ENCODE measurements at places on chromosomes 4 and X. TPM values are rescaled to one million over a fixed set of nuclear protein-coding genes. Genes with fewer than 3 reads are reported as not detected.

Gene AVPR2
- total RNA-seq: not detected

Gene RHOXF2
- total RNA-seq: not detected

Gene DOK7
- total RNA-seq: not detected

DNA sequence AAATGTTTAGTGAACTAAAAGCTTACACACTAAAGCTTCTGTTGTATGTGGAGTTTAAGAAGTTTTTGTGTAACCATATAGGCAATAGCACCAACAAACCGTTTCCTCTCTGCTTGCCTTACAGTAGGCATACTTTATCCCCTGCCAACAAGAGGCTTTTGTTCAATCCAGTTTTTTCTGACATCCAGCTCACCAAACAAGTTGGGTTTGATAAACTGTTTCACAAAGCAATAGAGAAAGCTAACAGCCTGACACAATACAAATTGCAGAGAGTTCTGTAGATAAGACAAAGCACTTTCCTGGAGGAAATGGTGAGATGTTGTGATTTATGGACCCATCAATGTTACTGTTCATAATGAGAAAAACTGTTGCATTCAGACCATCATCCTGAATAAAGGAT lies 53.8 kb downstream of the PACRGL start:
- H3K36me3 ChIP-seq: peaks cover 2% of the 10 kb centered on the region
- DNase-seq: no peak
- H3K4me1 ChIP-seq: no peaks in the 10 kb centered on the region
- H3K27ac ChIP-seq: no peak overlapping the region
- no peak overlapping the region for H3K4me3 ChIP-seq

Gene XAGE1B
- not detected for total RNA-seq

Gene SMS
- total RNA-seq: 55.4 TPM

DNA sequence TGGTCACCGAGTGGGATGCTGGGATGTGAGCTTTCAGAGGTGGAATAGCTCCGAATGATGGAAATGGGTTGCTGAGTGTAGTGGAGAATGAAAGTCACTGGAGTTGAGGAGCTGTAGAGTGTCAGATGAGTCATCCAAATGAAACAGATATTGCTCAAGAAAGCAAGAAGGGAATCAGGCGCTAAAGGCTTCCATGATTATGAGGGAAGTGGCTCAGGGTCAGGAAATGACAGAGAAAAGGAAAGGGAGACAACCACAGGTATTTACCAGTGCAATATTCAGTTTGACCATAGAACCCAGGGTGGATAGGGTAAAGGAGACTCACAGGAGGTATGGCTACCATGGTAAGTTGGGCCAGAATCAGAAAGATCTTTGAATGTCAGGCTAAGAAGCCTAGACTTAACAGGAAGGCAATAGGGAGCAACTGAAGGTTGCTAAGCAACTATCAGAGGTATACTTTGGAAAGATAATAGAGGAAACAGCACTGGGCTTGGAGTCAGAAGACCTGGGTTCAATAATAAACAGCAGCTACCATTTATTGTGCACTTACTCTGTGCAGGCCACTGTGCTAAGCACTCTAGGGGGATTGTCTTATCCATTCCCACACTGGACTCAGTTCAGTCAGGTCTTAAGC lies 11.7 kb downstream of the LAS1L start:
- no peak overlapping the region for H3K27ac ChIP-seq
- H3K4me3 ChIP-seq: no peak overlapping the region
- DNase-seq: no peak
- no peaks in the 10 kb centered on the region for H3K4me1 ChIP-seq
- peaks cover 23% of the 10 kb centered on the region for H3K36me3 ChIP-seq

DNA sequence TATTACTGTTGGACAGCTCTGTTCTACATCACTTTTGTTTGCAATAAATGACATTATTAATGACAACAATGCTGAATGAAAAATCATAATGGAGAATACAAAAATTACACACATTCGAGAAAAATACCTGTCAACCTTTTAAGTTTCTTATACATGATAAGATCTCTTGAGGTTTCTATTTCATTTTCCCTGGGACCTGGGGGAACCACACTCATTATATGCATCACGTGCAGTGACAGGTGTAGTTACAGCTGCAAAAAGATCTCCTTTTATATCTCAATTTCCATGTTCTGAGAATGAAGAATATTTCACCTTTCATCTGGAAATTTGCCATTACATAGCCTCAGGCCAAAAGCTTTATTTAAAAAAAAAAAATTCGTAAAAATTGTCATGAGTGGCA lies 1347.0 kb upstream of the AGA start:
- H3K4me3 ChIP-seq: no peak overlapping the region
- H3K27me3 ChIP-seq: no peaks in the 10 kb centered on the region
- no peaks in the 10 kb centered on the region for H3K36me3 ChIP-seq
- H3K27ac ChIP-seq: no peak overlapping the region

DNA sequence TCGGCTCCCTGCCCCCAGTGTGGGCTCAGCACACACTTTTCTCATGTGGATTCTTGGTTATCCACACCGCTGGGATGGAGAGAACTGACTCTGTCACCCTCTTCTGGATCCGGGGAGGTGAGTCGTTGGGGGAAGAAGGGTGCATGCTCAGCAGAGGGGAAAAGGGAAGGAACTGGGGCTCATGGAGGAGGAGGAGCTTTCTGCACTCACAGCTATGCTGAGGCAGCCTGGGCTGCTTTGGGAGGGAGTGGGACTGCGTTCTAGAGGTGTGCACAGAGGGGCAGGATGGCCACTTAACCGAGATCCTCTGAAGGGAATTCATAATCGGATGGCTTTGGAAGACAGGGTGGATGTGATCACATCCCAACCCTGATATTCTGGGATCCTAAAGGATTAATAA lies 51.6 kb downstream of the RTL5 start:
- H3K36me3 ChIP-seq: no peaks in the 10 kb centered on the region
- peaks cover 16% of the 10 kb centered on the region for H3K27me3 ChIP-seq
- no peak for DNase-seq
- peaks cover 8% of the 10 kb centered on the region for H3K4me1 ChIP-seq

- H3K27ac ChIP-seq: no peak overlapping the region
- H3K4me1 ChIP-seq: no peaks in the 10 kb centered on the region
- DNase-seq: no peak
- H3K27me3 ChIP-seq: no peaks in the 10 kb centered on the region
Observed at GRCh38 chrX:118179161-118179560, 62.6 kb upstream of the KLHL13 start.

DNA sequence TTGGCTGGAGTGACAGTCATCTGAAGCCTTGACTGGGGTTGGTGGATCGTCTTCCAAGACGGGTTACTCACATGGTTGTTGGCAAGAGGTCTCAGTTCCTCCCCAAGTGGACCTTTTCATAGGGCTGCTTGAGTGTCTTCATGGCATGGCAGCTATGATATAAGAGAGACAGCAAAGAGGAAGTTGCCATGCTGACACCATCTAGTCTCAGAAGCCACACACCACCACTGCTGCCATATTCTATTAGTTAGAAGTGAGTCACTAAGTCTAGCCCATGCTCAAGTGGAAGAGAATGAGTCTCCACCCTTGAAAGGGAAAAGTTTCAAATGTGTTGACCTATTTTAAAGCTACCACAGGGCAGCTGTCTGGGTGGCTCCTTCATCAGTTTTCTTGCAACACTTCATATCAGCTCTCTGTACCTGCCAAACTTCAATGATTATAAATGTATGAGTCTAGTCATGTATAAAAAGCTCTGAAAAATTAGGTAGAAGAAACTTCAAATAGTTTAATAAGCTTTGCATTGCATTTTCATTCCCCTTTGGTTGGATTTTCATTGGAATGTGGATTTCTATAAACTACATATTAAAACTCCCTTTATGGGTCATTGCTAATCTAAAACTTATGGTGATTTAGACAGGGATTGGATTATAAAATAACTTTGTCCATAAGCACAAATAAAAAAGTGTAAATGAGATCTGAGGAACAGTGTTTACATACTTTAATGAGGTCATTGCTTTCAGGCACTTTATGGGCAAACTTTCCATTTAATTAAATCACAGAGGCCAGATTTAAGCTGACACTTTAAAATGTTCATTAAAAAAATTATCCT lies 68.0 kb upstream of the ATXN3L start:
- no peak overlapping the region for H3K27ac ChIP-seq

Gene TRIM2
- 0.44 TPM for total RNA-seq

DNA sequence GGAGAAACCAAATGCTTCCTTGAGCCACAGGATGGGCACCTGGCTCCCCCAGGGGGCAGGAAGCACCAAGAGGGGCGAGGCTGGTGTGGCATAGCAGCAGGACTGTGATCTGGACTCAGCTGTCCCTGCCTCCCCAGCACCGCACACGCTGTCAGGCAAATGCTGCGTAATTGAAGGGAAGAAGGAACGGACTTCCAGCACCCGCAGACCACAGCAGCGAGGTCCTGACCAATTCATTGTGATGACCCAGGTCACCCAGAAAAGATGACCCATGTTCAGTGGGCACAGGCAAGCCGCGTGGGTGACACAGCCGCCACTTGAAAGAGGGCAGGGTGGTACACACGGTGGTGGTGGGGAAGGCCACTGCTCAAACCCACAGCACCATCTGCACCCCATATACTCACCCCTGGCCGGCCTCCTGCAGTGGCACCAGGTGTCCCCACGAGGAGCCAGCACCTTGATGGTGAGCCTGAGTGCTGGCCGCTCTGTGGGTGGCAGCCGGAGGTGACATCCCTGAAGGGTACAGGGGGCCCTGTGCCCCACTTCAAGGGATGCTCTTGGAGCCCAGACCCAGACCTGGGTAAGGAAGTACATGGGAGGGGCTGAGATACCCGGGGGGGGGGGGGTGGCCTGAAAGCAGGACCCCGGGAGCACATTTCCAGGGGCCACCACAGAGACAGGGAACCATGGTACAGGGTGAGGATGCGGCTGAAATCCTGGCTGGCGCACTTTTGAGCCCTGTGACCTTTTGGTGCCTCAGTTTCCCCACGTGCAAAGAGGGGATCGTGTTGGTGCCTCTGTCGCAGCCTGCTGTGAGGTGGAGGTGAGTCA lies 11.5 kb downstream of the NAT8L start:
- H3K36me3 ChIP-seq: no peaks in the 10 kb centered on the region
- H3K27me3 ChIP-seq: no peaks in the 10 kb centered on the region
- DNase-seq: no peak
- no peak overlapping the region for H3K27ac ChIP-seq
- no peaks in the 10 kb centered on the region for H3K4me1 ChIP-seq

GRCh38 chrX:10597871-10598270 lies 22.5 kb downstream of the MID1 start:
- no peak overlapping the region for H3K4me3 ChIP-seq
- no peaks in the 10 kb centered on the region for H3K27me3 ChIP-seq
- DNase-seq: no peak
- H3K36me3 ChIP-seq: no peaks in the 10 kb centered on the region

GRCh38 chr4:174066611-174067205 lies 216.8 kb downstream of the FBXO8 start:
- H3K4me3 ChIP-seq: no peak overlapping the region
- no peaks in the 10 kb centered on the region for H3K4me1 ChIP-seq
- no peaks in the 10 kb centered on the region for H3K27me3 ChIP-seq
- no peak overlapping the region for H3K27ac ChIP-seq
- no peaks in the 10 kb centered on the region for H3K36me3 ChIP-seq
- no peak for DNase-seq

- H3K27me3 ChIP-seq: no peaks in the 10 kb centered on the region
- H3K36me3 ChIP-seq: peaks cover 41% of the 10 kb centered on the region
- H3K27ac ChIP-seq: no peak overlapping the region
Observed at GRCh38 chr4:36099509-36099908, 144.8 kb downstream of the ARAP2 start.

- no peak overlapping the region for H3K4me3 ChIP-seq
- no peak overlapping the region for H3K27ac ChIP-seq
- no peak for DNase-seq
- no peaks in the 10 kb centered on the region for H3K4me1 ChIP-seq
Observed at GRCh38 chrX:104085919-104086318, 9.9 kb upstream of the TMSB15C start.

Gene WDFY3
- 0.62 TPM for total RNA-seq

DNA sequence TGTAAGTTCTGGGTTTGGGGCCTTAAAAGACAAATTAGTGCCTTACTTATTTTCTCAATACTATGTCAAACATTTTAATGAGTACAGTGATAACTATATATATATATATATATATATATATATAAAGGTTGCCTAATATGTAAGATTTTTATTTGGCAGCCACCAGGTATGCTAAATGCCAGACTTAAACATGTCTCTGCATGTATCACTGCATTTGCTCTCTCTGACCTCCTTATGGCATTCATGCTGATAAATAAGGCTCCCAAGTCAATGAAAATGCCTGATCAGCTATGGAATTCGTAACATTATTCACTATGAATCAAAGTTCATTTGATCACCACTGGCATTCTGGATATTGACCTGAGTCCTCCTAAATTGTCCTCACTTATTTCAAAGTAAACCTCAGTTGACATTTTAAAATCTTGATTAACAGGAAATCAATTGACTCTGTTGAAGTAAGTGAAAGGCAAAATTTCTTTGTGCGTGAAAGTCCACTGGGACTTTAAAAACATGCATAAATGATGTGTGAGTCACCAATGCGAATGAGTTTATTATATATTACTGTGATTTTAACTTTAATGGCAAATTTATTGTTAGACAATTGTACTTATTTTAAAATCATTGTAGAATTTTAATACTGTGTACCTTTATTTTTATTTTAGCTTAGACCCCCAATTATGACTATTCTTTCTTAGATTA lies 29.2 kb upstream of the AREG start:
- H3K36me3 ChIP-seq: no peaks in the 10 kb centered on the region
- peaks cover 1% of the 10 kb centered on the region for H3K27me3 ChIP-seq
- no peak overlapping the region for H3K4me3 ChIP-seq
- H3K27ac ChIP-seq: no peak overlapping the region
- no peak for DNase-seq

Gene F8A1
- total RNA-seq: 14.1 TPM

DNA sequence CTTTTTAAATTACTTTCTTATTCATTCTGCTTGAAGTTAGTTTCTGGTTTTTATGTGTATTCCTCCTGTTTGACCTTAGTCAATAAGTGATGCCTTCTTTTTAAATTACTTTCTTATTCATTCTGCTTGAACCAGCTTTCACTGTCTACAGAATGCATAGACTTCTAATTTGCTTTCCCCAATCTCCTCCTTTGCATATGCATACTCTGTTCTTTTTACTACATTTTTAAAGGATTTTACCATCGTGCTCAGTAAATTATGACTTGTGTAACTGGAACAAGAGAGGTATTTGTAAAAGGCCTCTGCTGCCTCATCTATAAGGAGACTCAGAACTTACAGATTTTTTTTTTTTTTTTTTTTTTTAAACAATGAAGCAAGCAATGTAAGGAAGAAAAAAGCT lies 228.7 kb downstream of the PPP3CA start:
- no peaks in the 10 kb centered on the region for H3K4me1 ChIP-seq
- H3K4me3 ChIP-seq: no peak overlapping the region
- no peaks in the 10 kb centered on the region for H3K27me3 ChIP-seq
- H3K27ac ChIP-seq: no peak overlapping the region
- no peaks in the 10 kb centered on the region for H3K36me3 ChIP-seq

GRCh38 chr4:20359692-20360091 lies 108.0 kb downstream of the SLIT2 start:
- H3K27ac ChIP-seq: no peak overlapping the region
- no peak overlapping the region for H3K4me3 ChIP-seq
- no peak for DNase-seq
- no peaks in the 10 kb centered on the region for H3K27me3 ChIP-seq
- no peaks in the 10 kb centered on the region for H3K4me1 ChIP-seq
